HEK293T (cell line): ENCODE measurements at places on chromosomes 5 and 9.

- DNase-seq: no peak
Observed at GRCh38 chr9:112839331-112839730, 51.3 kb downstream of the SLC46A2 start.

DNA sequence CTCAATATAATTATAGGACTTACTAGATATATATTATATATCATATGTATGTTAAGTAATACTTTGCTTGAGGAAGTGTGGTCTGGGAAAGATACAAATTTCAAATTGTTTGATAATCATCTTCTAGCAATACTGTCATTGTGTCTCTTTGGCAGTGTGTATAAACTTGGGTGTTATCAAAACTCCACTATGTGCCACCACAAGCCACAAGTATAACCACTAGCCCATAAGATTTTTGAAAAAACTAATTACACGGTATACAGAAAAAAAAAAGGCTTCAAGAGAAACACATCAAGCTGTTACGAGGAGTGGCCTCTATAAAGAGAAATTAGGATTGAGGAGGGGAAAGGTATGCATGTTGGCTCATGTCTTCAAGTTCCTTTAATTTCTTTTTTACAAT, 44.7 kb upstream of the PCSK5 start:
- no peak for DNase-seq

DNA sequence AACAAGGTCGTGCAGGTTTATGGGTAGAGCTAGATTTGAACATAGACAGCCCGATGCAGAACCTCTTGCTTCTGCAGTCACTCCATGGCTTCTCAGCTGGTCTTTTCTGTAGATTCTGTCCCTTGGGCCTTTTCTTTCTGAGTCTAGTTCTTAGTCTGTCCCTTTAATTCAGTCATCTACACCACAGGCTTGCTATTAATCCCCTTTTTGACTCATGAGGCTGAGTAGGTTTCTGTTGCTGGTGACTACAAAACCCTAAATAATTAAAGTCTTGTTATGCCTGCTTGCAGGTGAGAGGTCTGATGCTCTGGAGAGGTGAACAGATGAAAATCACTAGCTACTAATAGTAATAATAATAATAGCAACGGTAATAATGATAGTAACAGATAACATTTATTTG, 19.3 kb upstream of the STRBP start:
- no peak for DNase-seq

- no peak for DNase-seq
Observed at GRCh38 chr9:20844916-20845315, 160.9 kb downstream of the FOCAD start.

DNA sequence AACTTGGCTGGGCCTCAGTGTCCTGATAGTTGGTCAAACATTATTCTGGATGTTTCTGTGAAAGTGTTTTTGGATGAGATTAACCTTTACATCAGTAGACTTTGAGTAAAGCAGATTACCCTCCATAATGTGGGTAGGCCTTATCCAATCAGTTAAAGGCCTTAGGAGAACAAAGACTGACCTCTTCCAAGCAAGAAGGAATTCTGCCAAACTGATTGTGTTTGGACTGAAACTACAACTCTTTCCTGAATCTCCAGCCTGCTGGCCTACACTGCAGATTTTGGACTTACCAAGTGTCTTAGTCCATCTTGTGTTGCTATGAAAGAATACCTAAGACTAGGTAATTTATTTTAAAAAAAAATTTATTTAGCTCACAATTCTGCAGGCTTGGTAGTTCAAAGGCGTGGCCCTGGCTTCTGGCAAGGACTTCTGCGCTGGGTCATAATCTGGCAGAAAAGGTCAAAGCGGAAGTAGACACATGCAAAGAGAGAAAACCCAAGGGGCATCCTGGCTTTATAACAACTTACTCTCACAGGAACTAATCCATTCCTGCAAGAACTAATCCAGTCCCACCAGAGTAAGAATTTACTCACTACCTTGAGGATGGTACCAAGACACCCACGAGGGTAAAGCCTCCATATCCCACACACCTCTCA, 8.6 kb upstream of the ARHGEF37 start:
- DNase-seq: no peak

GRCh38 chr9:121509180-121509579, 9.5 kb upstream of the GGTA1 start:
- no peak for DNase-seq

GRCh38 chr5:28542987-28543386, 1504.6 kb upstream of the CDH9 start:
- DNase-seq: no peak

DNA sequence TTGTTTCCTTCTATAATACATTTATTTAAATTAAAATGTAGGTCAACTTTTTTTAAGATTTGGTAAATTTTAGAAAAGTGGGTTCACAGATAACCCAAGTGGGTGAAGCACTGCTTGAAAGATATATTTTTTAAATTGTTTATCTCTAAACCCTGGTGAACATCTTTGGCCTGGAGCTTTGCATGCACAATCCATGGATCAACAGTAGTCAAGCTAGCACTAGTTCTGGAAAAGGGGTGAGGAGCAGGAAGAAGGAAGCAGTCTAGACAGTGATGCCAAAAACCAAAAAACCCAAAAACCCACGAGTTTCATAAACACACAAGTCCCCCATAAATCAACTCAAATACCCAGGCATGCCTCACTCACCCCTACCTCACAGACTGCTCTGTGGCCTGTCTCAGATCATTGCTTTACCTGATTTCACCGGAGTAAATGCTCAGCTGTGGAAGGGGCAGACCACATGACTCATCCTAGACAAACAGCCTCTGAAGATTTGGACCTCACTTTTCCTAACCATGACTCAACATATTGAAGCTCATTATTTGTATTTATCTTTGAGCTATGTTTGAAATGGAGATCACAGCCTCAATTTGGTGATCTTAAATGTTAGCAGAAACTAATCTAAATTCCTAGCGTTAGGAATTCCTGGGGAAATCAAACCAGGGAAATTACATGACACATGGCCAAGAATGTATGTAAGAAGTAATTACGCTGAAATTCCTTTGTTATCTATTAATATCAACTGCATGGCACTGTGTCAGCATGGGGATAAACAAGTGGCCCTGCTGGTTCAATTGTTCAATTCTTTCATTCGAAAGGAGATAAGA, 149.6 kb downstream of the ZNF608 start:
- DNase-seq: no peak

- DNase-seq: no peak
Observed at GRCh38 chr9:36018891-36019720, 17.6 kb upstream of the RECK start.

- DNase-seq: no peak
Observed at GRCh38 chr5:88325868-88326267, 57.2 kb upstream of the TMEM161B start.

GRCh38 chr5:90901261-90901660, 342.7 kb downstream of the ADGRV1 start:
- DNase-seq: no peak

DNA sequence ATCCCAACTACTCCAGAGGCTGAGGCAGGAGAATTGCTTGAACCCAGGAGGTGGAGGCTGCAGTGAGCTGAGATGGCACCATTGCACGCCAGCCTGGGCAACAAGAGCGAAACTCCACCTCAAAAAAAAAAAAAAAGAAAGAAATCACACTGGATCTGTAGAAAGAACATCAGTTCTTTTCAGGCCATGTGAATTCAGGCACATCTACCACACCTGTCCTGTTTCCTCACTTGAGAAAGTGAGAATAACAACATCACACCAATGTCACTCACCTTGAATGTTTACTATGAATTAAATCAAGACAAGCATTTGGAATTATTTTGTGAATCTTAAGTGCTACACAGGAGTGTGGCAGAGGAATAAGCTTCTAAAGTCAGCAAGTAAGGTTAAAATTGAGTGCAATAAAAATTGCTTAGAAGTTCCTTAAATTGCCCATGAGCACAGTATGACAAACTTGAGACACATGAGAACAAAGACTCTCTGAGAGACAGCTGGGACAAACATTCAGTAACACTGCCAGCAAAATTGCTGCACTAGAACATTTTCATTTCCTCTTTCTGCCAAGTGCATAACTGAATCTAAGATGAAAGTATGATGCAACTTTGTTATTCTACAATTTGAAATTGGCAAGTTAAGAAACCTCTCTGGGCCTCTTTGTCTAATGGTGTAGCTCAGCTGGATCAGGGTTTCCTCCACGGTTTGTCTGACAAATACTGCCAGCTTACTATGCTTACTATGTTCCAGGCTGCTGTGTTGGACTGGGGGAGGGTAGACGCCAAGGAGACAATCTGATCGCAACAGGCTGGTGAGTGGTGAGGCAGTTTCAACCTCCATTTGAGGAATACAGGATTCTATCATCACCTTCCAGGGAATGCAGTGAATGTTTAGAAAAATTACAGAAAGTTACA, 1.9 kb upstream of the RIC1 start:
- DNase-seq: no peak

GRCh38 chr9:136616948-136617695, 45.6 kb upstream of the EGFL7 start:
- DNase-seq: no peak

GRCh38 chr5:126963822-126964375, 66.5 kb downstream of the MARCHF3 start:
- DNase-seq: no peak

- DNase-seq: peak; percentile 30
Observed at GRCh38 chr9:36486933-36487481, 85.7 kb upstream of the MELK start.

DNA sequence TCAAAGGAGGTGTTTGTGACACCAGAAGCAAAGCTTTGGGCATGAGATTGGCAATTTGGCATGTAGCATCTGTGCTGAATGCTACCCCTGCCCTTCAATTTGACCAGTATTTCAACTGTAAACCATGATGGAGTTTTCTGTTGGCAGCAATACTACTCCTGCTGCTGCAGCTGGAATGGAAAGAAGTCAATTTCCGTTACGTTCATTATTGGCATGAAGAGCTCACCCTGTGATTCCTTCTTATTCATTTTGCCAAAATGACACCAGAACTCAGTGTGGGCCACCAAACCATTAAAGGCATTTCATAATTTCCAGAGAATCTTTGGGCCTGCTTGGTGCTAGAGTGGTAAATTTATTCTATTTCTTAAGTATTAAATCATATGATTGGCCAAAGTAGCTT, 433.1 kb upstream of the DMAC1 start:
- DNase-seq: no peak
